ENCODE measurements at places on chromosomes 4 and X.

GRCh38 chr4:77120886-77121508 is 36.0 kb upstream of the CCNG2 start:
- peak; percentile 27 for DNase-seq

DNA sequence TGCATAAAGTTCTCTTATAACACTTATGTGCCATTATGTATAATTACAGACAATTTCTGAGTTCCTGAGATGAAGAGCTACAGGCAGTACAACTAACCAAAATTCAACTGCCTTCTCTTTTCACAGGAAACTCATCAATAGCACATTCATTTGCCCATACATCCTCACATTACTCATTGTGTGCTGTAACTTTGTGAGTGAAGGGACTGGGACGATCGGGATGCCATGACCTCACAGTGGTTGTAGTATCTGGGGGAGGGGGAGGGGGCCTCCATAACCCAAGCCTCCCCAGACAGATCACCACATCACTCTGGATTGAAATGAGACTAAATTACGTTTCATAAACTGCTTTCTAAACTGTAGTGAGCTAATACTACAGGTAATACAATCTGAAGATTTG is 60.7 kb downstream of the ABCG2 start:
- no peak for DNase-seq

- DNase-seq, result no peak
Measured at GRCh38 chr4:42658261-42658660, 1.4 kb upstream of the ATP8A1 start.

- no peak for DNase-seq
Measured at GRCh38 chr4:184450743-184451535, 23.4 kb downstream of the IRF2 start.

GRCh38 chrX:43238461-43238945 is 417.6 kb upstream of the MAOA start:
- DNase-seq, result no peak

DNA sequence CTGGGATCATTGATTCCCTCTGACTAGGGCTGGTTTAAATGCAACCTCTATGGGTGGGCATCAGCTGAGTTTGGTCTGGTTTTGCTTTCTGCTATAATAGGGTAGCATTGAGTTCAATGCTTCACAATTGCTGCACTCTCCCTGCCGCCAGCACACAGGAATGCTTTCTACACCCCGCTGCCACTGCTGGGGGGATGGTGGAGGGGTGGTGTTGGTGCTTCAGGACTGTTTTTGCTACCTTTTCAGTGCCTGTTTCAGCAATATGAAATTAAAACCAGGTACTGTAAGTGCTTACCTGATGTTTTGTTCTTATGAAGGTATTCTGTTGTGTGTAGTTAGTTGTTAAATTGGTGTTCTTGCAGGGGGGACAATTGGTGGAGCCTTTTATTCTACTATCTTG is 67.7 kb downstream of the GNL3L start:
- DNase-seq, result no peak

DNA sequence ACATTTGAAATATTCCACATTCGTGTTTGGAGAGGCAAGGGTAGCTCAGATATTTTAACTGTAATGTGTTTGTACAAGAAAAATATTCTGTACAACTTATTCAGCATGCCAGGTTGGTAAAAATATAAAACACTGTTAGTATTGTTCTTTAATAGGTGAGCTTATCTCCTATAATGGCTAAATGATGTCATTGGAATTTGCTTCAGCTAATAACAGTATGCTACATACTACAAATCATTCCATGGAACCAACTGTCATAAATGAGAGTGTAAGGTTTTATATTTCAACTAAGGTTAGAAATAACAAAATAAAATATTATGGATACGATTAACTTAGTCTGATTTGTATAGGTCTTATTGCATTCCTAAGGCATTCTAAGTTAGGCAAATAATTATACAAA is 206.6 kb downstream of the ADGRL3 start:
- no peak for DNase-seq

DNA sequence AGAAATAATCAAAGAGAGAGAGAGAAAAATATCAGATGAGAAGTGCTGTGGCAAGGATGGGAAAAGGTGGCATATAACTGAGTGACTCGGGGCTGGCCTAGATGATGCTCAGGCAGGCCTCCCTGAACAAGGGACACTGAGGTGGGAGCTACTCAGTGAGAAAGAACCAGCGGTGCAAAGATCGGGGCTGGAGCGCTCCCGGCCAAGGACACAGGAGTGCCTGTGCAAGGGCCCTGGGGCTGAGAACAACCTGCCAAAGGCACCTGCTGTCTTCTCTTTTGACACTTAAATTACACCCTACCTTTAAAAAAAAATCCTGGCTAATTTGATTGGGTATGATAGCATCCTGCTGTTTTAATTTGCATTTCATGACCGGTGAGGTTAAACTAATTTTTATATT is 77.7 kb upstream of the C4orf50 start:
- DNase-seq, result no peak

- DNase-seq, result no peak
Measured at GRCh38 chrX:154426916-154427770, 1.3 kb upstream of the ATP6AP1 start.

GRCh38 chrX:136336623-136337022 is 35.9 kb downstream of the ADGRG4 start:
- DNase-seq, result no peak

DNA sequence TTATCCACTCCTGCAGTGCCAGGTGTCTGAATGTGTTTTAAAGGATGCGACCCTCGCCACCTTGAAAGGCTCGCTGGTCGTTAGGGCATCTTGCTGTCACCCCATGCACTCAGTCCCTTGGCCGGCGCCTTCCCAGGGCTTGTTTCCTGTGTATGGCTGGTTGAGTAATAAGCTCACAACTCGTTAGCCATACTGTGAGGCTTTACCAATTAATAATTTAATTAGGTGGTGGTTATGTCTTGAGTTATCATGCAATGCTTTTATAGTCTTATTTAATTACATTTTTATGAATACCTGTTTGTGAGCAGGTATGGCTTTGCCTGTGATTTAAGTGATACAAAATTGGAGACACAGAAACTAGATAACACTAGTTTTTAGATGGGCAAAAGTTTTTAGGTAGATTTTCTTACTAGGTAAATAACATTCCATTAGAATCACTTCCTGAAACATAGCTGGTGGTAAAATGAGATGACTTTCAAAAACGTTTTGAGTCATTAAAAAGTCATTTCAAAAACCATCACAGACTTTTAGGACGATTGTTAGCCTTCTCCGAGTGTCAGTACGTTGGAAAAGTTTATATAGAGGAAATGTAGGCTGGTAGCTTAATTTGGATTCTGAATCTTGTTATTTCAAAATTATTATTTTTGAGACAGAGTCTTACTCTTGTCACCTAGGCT is 18.2 kb downstream of the PTTG2 start:
- DNase-seq, result no peak

- no peak for DNase-seq
Measured at GRCh38 chrX:100081503-100081902, 328.6 kb downstream of the PCDH19 start.

GRCh38 chr4:170004651-170005295 is 21.4 kb downstream of the MFAP3L start:
- no peak for DNase-seq

GRCh38 chr4:10074767-10075105 is 41.9 kb downstream of the WDR1 start:
- peak; percentile 51 for DNase-seq

GRCh38 chrX:20913760-20914159 is 460.5 kb upstream of the CNKSR2 start:
- peak; percentile 18 for DNase-seq

DNA sequence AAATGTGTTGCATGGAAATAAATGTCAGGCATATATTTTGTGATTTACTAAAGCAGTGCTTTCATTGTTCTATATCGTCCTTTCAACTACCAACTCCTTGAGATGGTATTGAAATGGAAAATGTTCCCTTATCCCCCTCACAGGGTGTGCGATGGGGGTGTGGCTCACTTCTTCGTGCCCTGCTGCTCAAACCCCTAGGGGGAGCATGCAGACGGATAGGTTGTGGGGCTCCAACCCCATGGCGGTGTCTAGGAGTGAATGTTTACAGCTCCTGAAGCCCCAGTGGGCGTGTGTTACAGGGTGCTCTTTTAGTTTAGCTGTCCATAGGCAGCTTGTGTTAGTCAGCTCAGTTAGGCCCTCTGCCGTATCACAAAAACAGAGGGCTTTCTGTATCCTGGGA is 287.7 kb upstream of the EMCN start:
- DNase-seq, result no peak

DNA sequence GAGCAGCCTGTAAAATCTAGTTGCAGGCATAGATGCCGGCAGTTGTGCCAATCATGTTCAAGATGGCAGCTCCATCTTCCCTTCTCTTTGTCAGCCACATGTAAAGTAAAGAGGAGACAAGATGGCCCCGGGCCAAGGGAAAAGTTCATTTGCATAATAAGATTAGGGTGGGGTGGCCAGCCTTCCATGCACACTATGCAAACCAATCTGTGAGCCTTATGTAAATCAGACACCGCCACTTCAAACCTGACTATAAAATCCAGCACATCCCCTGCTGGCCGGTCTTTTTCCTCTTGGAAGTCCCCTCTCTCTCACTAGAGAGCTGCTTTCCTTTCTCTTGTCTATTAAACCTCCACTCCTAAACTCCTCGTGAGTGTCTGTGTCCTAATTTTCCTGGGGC is 78.9 kb upstream of the CBR4 start:
- no peak for DNase-seq
